ENCODE measurements at places on chromosomes 16 and 17.

DNA sequence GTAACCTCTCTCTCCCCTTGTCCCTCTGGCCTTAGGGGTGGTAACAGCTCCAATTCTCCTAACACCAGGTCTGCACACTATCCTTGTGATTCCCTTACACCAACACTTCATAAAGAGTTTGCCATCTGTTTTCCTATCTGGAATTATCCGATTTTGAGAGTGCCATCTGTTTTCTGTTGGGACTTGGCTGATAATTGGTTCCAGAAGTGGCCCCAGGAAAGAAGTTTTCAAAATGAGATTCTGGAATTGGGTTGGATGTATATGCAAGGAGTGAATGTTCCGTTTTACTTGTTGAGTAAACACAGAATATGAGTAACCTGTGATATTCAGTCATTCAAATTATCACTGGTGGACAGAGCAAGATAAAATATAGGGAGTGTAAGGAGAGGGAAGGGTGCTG lies 134.1 kb upstream of the HS3ST3A1 start:
- no peak for DNase-seq

DNA sequence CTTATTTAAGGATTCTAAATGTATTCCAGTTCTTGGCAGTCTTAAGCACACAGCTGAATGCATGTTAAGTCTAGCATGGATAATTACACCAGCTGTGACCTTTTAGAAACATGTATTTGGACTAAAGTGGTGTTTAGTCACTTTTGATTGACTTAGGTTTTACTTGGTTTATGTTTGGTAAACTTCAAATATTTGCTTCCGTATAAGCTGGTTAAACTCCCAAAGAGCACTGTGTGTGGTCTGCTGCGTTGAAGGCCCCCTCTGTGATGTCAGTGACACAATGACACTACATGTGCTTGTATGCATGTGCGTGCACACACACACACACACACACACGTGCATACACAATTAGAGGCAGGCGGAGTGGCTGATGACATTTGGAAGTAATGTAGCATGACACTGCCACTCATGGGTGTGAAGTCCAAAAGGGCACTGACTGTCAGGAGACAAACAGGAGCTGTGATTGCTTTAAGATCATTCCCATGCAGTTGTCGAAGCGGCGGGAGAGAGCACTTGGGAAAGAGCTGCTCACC lies 156.1 kb upstream of the CDH13 start:
- DNase-seq = no peak

DNA sequence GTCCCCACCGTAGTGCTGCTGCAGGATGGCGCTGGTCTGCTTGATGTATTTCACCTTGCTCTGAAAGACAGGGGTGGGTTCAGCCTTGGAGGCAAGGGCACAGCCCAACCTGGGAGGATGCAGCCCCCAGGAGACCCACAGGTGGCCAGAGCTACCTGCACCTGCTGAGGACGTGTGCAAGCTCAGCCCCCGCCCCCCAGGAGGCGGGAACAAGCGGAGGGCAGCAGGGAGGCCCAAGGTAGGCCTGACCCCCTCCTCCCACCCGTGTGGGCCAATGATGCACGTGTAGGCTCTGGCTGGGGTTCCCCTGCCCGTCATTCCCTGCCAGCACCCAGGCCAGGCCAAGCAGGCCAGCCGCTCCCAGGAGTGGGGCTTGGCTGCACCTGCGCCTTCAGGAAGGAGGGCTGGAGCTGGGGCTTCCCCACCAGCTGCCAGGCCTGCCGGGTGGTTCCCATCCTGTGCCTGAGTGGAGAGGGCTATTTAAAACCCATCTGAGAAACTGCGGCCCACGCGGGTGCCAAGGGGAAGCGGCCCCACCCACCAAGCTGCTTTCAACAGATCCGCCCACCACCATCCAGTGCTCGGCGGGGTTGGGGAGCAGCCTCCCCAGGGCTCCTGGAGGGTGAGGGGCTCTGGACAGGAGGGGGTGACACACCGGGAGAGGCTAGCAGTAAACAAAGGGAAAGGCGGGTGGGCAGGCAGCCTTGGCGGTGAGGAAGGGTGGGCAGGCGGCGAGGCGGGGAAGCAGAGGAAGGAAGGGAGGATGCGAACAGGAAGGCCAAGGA lies 3.8 kb downstream of the NTHL1 start:
- DNase-seq = no peak

GRCh38 chr16:80586476-80586875 lies 45.7 kb downstream of the DYNLRB2 start:
- DNase-seq = no peak

- peak; percentile 49 for DNase-seq
These were observed 646 bp upstream of the HES7 start for GRCh38 chr17:8124350-8125153.

DNA sequence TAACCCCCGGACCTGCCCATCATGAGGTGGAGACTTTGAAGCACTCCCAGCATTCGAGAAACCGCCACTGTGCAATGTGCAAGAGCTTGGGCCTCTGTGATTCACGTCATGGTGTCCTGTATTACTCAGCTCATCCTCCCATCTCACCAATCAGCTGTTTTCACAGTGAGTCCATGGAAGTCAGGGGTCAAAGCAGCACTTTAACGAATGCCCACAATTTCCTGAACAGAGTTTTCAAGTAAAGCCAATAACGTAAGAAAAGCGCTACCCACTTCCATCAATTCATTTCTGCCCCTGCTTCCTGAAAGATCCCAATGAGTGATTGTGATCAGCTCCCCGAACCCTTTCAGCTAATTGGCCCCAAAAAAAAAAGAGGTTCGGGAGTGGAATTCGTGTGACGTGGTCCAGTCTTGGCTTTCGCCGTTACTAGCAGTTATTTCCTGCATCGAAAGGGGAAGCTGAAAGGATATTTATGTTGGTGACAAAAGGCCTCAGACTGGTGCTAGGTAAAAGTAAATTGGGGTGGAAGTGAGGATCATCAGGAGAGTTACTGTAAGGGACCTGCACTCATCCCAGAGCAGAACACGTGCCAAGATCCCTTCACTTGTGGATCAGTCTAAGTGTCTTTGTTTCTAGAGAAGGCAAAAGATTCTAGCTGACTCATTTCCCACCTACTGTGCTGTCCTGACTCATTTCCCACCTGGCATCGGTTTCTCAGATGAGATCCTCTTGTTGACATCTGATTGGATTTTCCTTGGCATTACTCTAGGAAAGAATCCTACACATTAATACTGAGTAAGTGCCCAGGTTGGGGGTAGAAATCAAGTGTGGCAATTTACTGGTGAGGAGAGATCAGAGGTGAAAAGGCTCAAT lies 136.7 kb upstream of the NUDT7 start:
- DNase-seq = peak; percentile 93

DNA sequence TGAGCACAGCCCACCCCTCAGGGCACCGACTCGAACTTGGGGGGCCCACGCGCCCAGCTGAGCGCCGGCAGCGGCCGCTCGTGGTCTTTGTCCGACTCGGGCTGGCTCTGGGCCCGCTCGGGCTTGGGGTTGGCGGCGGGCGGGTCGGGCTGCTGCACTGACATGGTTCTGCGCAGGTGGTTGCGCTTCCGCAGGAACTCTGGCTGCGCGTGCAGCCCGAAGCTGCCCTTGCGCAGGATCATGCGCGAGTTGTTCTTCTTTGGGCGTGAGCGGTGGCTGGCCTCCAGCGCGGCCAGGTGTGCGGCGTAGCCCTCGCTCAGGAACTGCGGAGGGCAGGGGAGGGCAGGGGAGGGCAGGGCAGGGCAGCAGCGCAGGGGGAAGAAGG lies 11.1 kb downstream of the PIMREG start:
- DNase-seq = peak; percentile 36

- DNase-seq = peak; percentile 31
These were observed 18.7 kb downstream of the USP36 start for GRCh38 chr17:78821961-78822360.

- peak; percentile 33 for DNase-seq
These were observed 100.7 kb downstream of the LYRM1 start for GRCh38 chr16:21001262-21001661.

GRCh38 chr17:65553646-65554552 lies 7.5 kb downstream of the AXIN2 start:
- DNase-seq = no peak

GRCh38 chr16:24085666-24086065 lies 170.5 kb upstream of the CACNG3 start:
- DNase-seq = no peak

- DNase-seq = no peak
These were observed 33.0 kb upstream of the TOM1L1 start for GRCh38 chr17:54867634-54868033.

- DNase-seq = no peak
These were observed 41.6 kb downstream of the RPGRIP1L start for GRCh38 chr16:53662072-53662471.

All from choroid plexus epithelial cell (primary cell).